Islet precursor cell (in vitro differentiated cells): ENCODE measurements at places on chromosomes 12 and 14.
A peak's percentile ranks its signal among the peaks of the same experiment; 100 is the strongest.

DNA sequence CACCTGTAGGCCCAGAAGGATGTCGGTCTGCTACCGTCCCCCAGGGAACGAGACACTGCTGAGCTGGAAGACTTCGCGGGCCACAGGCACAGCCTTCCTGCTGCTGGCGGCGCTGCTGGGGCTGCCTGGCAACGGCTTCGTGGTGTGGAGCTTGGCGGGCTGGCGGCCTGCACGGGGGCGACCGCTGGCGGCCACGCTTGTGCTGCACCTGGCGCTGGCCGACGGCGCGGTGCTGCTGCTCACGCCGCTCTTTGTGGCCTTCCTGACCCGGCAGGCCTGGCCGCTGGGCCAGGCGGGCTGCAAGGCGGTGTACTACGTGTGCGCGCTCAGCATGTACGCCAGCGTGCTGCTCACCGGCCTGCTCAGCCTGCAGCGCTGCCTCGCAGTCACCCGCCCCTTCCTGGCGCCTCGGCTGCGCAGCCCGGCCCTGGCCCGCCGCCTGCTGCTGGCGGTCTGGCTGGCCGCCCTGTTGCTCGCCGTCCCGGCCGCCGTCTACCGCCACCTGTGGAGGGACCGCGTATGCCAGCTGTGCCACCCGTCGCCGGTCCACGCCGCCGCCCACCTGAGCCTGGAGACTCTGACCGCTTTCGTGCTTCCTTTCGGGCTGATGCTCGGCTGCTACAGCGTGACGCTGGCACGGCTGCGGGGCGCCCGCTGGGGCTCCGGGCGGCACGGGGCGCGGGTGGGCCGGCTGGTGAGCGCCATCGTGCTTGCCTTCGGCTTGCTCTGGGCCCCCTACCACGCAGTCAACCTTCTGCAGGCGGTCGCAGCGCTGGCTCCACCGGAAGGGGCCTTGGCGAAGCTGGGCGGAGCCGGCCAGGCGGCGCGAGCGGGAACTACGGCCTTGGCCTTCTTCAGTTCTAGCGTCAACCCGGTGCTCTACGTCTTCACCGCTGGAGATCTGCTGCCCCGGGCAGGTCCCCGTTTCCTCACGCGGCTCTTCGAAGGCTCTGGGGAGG lies at the start of gene LTB4R:
TSS of gene LTB4R (plus strand) at position 857 of the 959 bp plus-strand sequence. CDS start 4,150 bp downstream, outside the sequence.
- no peak for DNase-seq

- DNase-seq = no peak
These were observed 13.7 kb upstream of the KRT5 start for GRCh38 chr12:52533686-52534470.

DNA sequence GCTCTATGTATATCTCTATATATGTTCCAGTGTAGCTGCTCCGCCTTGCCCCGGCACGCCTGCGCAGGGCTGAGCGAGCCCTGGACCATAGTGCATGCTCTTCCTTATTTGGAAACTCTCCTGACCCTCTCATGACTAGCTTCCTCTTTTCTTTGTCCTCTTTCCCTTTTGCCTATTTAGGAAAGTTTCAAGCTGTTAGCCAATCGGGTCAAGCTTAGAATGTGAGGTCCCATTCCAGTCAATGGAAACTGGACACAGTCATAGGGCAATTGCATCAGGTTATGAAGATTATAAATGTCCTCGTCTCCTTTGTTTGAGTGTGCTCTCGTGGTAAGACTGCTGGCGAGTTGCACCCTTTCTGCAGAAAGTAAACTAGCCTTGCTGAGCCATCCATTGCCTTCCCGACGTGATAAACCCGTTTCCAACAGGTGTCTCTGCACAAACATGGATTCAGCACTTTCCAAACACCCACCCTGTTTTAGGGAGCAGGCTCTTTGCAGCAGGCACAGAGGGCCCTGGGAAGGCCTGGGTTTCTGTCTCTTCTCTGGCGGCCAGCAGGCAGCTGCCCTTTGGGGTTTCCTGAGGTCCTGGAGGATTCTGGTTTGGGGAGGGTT lies 30.9 kb downstream of the CCDC92 start:
- DNase-seq = peak; percentile 51

DNA sequence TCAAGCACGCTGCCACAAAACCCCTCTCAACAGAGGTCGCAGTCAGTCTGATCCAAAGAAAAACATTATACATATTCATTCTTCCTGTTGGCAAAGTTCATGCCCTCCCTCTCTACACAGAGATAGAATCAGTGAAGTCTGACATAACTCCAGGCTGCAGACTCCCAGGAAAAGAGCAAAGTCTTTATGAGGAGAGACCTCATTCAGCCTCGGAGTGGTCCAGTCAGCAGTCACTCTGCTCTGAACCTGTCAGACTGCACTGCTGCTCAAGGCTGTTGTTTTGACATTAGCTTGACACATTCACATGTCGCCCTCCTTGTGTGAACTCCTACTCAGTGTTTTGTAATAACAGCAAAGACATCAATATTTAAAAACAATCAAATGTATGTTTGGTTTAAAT lies 241.2 kb upstream of the G2E3 start:
- no peak for DNase-seq

GRCh38 chr12:92010368-92010767 lies 135.3 kb downstream of the BTG1 start:
- DNase-seq = no peak

- peak; percentile 44 for DNase-seq
These were observed 171.5 kb downstream of the ANO2 start for GRCh38 chr12:5773550-5773949.

DNA sequence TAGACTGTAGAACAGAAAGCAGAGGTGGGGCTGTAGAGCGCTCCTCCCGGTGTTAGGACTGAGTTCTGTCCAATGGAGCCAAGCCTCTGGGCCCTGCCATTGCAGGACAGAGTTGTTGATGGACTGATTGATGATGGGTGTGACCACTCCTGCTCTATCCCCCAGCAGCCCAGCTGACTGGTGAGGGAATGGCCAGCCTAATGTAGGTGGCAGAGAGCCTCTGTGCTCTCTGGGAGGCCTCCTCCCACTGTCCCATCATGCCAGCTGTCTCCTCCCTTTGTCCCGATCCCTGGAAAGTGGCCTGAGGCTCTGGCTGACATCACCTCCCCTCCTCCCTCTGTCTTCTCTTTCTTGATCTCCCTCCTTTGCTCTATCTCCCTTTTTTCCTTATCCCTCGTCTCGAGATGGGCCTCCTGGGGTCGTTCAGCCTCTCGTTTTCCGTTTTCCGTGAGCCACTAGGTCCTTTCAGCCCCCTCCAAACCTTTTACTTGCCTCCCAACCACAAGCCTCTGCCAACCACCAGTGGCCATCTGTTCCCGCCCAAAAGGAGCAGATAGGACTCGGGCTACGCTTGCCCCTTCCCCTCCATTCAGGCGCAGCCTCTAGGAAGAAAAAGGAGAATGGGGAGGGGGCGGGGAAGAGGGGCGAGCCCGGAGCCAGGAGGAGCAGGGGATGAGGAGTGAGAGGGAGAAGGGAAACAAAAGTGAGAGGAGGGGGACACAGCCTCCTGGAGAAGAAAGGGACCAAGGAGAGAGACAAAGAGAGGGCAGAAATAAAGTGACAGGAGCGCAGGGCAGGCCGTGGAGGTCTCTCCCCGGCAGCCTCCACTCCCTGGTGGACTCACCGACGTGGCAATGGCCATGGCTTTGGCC lies 572 bp downstream of the EFS start:
- peak; percentile 84 for DNase-seq

DNA sequence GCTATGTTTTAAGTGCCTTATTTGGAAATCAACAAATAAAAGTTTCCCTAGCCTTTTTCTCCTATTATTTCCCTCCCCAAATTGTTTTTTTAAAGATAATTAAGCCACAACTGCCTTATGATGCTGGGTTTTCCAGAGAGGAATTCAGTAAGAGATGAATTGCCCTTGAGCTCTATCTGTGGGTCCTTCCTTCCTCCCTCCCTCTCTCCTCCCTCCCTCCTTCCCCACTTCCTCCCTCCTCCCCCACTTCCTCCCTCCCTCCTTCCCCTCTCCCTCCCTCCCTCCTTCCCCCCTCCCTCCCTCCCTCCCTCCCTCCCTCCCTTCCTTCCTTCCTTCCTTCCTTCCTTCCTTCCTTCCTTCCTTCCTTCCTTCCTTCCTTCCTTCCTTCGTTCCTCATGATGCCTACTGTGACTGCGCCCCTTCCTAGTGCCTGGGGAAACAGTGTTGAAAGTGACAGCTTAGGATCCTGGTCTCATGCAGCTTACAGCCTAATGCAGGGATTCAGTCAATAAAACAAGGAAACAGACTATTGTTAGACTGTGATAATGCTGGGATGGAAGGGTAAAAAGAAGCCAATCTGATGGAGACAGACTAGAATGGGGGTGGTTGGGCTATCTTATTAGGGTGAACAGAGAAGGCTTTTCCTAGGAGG lies 1417.1 kb downstream of the AACS start:
- no peak for DNase-seq

- no peak for DNase-seq
These were observed 35.7 kb upstream of the NCOR2 start for GRCh38 chr12:124603100-124603541.

DNA sequence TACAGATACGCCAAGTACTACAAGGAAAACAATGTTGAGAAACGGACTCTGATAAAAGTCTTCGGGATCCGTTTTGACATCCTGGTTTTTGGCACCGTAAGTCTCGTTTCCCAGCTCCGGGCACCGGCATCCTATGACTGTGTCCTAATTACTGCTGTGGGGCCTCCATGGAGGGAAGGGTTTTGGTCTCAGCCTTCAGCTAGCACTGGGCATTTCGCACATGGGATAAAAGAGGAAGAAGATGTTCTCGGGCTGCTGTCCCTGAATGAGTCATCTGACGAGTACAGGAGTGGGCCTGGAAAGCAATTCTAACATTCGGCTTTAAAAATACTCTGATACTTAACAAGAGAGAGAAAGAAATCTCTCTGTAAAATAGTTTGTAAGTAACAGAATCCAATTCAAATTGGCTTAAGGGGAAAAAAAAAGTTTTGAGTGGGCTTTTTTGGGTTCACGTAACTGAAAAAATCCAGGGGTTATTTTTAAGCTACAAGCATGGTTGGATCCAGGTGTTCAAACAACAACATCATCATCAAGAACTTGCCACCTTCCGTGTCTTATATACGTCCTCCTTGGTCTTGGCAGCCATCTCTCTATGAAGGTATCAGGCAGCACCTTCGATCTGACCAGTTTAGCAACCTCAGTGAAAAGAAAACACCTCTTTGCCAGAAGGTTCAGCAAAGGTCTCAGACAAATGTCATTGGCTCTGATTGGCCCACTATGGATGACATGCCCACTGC lies 34.4 kb upstream of the P2RX4 start:
- peak; percentile 71 for DNase-seq

- no peak for DNase-seq
These were observed 432.6 kb downstream of the PCNX1 start for GRCh38 chr14:71339650-71340415.

DNA sequence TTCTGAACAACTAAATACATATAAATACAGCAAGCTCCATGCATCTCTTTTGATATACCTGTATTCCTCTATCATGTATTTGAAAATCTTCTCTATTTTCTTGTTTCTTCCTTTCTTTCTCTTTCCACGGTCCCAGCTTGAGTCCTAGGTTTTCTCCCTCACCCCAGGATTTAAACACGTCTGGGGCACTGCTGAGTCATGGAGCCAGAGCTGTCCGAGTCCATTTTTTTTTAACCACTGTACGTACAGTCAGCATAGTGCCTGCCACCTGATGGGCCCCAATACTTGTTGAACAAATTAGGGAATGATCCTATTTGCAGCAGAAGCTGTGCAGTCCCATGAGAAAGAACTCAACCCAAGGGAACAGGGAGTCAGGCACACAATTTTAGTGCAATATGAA lies 158.1 kb downstream of the ATP23 start:
- peak; percentile 13 for DNase-seq

DNA sequence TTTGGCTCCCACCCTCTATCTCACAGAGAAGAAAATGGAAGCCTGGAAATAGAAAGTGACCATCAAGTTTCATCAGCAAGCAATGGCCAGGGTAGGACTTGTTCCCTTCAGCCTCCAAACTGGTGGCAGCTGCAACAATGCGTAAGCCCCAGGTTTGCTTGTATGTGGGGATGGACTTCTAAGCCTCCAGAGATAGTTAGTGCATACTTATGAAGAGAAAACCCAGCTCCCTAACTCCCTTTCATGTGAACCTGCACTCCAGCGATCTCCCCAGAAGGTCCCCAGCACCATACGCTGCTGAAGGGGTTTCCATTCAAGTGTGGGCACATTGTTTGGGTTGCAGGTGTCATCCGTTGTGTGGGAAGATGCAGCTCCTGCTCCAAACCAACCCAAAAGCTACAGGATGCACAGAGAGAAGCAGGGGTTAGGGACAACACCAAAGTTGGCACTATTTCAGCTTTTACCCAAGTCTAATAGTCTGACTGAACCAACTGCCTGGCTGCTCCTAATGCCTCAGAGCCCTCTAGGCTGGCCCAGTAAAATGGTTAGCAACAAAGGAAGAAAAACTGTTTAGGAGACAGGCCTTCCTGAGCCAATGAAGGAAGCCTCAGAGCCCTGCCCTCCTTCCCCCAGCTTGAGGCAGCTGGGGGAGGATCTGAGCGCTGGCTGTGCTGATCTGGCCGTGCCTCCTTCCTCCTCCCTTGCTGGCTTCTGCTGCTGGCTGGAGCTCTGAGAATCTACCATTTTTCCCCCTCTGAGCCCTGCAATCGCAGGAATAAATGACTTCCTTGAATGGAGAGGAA lies 12.3 kb downstream of the ZFP36L1 start:
- peak; percentile 68 for DNase-seq

DNA sequence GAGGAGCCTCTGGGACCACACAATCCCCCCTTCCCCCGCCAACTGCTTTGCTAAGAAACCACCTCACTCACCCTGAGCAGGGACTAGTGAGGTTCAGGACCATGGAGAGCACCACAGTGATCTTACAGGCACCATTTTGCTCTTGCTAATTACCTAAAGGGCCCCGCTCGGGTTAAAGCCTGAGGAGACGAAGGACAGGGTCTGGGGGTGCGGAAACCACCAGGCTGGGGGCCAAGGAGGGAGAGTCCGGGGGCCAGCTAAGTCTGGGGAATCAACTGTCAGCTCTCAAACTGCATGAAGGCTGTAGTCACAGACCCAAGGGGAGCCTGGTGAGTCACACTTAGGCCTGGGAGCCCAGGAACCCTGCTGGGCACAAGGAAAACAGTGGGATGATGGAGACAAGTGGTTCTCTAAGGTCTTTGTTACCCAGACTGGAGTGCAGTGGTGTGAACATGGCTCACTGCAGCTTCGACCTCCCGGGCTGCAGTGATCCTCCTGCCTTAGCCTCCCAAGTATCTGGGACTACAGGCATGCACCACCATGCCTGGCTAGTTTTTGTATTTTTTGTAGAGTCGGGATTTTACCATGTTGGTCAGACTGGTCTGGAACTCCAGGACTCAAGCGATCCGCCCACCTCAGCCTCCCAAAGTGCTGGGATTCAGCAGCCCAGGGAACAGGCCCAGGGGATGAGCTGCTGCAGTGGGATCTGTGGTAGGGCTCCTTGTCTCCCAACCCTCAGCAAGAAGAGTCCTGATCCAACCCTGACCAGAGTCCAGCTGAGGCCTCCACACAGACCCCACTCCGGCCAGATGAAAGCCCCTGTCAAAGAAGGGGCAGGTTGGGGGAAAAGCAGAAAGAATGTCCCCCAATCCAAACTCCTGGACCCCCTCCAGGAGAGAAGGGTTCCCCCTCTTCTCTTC lies 98.8 kb downstream of the CALM1 start:
- peak; percentile 86 for DNase-seq
